ENCODE measurements at places on chromosomes 7 and 10.

- DNase-seq: no peak
Measured at GRCh38 chr7:67619175-67619574, 622.5 kb downstream of the TYW1 start.

DNA sequence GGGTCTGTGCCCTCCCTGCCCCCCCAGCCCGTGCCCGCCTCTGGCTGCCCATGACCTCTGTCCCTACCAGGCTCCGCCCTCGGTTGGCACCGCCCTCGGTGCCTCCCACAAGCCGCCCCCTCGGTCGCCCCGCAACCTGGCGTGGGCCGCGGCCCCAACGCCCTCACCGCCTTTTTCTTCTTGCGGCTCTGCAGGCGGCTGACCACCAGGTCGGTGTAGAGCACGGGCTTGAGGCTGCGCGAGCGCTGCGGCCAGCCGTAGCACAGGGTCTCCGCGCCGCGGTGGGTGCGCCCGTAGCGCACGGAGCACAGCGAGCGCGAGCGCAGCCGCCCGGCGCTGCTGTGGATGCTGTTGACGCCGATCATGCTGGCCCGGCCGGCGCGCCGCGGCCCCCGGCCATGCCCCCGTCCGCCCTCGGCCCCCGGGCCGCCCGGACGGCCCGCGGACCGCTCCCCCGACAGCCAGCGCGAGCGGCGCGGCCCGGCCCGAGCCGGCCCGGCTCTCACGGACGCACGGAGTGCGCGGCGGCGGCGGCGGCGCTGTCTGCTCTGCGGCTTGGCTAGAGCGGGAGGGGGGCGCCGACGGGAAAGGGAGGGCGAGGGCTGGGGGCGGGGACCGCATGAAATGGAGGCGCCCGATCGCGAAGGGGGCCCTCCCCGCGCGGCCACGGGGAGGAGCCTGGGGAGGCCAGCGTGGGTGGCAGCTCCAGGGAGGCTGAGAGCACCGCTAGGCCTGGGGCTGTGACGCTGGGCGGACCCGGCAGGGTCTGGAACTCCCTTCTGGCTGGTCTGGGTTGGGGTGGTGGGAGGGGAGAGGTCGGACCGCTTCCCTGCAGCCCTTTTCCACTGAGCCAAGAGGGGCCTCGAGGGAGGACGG, 9.6 kb downstream of the PSD start:
- no peak for DNase-seq

DNA sequence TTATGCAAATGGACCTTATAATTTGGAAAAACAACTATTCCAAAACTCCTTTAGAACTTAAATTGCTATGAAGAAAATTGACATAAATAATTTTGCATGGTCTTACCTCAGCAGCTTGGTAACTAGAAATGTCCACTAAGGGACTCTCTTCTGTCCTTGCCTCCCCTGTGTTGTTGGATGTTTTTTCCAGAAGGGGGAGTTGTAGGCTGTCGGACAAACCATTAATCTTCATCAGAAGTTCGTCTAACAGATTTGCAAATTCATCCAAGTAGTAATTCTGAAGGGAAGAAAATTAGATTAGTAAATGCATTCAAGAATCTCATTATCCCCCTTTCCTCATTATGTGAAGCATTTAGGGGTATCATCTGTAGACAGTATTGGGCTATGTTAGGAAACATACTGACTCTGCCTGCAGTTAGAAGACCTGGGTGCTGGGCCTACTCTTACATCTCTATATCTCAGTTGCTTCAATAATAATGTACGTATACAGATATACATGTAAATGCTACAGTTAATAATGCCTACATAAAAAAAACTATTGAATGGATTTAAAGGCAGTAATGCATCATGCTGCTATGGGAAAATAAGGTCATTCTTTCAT, 155.6 kb downstream of the PKD1L1 start:
- DNase-seq: no peak

GRCh38 chr10:52226197-52226847, 87.8 kb upstream of the DKK1 start:
- DNase-seq: peak; percentile 52

GRCh38 chr7:153942036-153942435, 110.2 kb upstream of the DPP6 start:
- no peak for DNase-seq

- no peak for DNase-seq
Measured at GRCh38 chr10:69351589-69351988, 65.1 kb downstream of the TACR2 start.

GRCh38 chr10:78462176-78462575, 428.5 kb downstream of the RPS24 start:
- DNase-seq: no peak

- DNase-seq: no peak
Measured at GRCh38 chr7:156257904-156258303, 382.7 kb upstream of the RNF32 start.

- no peak for DNase-seq
Measured at GRCh38 chr7:116509982-116510579, 10.5 kb downstream of the CAV2 start.

DNA sequence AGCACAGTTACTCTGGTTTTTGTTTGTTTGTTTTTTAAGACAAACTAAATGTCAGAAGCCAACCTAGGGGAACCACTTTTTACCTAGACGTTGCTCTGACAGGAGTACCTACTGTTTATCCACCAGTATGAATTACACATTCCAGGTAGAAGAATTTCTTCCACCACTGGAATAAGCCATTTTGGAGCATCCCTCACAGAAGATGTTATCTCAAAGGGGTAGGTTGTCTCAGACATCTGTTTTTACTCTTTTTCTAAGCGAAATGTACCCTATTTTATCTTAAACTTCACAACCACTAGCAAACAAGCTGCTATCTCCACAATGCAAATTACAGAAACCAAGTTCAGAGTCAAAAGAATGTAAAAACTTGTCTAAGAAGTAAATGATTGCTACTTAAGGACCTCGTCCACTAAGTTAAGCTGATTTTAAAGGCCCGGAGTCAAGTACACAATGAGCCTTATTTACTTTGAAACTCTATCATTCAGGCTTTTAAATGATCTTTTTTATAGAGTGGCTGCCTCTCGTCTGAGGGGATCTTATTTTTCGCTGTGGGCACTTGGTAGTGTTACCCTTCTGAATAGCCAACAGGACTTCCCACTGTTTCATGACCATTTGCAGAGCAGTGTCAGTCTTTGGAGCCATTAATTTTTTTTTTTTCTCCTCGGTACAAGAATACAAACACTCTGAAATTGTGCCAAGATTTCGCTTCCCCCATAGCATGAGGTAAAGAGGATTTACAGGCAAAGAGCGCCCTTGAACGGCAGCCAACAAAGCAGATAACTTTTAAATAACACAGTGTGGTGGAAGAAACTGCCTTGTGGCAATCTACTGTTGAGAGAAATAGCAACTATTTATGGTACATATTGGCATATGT, 15.7 kb upstream of the ARMC3 start:
- DNase-seq: peak; percentile 56

GRCh38 chr7:3029138-3029537, 14.5 kb downstream of the CARD11 start:
- DNase-seq: no peak

GRCh38 chr7:108402865-108403264, 53.4 kb downstream of the NRCAM start:
- peak; percentile 37 for DNase-seq

GRCh38 chr10:31456468-31456867, 137.5 kb downstream of the ZEB1 start:
- no peak for DNase-seq

- DNase-seq: no peak
Measured at GRCh38 chr10:125567529-125567928, 115.4 kb downstream of the TEX36 start.

- no peak for DNase-seq
Measured at GRCh38 chr7:43868181-43868580, 1.1 kb downstream of the MRPS24 start.

DNA sequence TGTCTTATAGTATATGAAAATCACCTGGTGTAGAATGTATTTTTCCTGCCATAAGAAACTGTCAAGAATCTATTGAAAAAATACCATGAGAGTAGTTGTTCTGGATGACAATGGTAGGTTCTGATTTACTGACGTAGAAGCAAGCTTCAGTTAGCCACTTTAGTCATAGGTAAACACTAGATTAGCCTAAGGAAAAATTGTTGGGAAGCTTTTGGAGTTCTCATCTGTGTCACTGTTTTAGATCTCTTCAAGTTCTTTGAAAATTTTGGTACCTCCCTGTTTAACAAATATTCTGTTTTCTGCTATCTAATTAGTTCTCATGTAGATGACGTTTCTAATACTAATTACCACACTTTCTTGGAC, 131.8 kb downstream of the ADK start:
- DNase-seq: no peak

DNA sequence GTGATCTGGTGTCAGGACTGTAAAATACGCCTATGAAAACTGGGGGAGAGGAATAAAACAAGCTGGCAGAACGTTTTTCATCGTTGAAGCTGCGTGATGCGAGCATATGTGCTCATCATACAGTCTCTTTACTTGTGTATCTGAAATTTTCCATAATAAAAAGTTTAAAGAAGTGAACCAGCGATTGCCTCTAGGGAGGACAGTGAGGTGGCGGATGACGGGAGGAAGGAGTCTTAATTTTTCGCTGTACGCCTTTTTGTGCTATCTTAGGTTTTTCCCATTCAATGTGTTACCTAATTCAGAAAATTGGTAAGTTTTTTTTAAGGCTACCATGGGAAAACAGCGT, 891 bp upstream of the WAPL start:
- DNase-seq: no peak

DNA sequence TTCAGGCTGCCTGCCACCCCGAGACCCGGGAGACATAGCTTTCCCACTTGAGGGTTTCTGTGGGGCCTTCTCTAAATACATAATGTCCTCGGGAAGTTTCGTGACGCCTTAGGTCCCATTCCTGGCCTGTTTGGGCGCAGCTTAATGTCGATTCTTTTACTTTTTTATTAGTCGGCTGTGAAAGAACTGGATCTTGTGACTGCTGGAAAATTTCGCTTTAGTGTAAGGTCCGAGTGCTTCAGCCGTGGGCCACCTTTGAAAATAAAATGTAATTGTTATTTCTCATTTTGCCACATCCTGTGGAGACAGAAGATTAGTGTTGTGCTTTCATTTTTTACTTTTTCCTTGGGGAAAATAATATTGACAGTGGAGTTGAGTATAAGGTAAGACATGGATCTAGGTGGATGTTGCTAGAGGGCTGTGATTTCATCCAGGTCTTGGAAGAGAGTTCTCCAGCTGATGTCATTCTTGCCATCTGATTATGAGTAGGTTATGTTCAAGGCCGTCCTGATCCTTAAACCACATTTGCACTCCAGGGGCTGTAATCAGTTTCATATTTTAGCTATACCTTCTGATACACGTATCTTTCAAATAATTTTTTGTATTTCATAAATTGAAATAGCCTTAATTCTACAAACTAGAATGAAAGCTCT, 830 bp downstream of the RAB18 start:
- peak; percentile 28 for DNase-seq

GRCh38 chr7:24233386-24233785, 50.6 kb upstream of the NPY start:
- no peak for DNase-seq

- DNase-seq: peak; percentile 19
Measured at GRCh38 chr10:30553626-30554439, 75.7 kb downstream of the LYZL2 start.

GRCh38 chr7:130989101-130989795, 255.2 kb upstream of the KLF14 start:
- no peak for DNase-seq

DNA sequence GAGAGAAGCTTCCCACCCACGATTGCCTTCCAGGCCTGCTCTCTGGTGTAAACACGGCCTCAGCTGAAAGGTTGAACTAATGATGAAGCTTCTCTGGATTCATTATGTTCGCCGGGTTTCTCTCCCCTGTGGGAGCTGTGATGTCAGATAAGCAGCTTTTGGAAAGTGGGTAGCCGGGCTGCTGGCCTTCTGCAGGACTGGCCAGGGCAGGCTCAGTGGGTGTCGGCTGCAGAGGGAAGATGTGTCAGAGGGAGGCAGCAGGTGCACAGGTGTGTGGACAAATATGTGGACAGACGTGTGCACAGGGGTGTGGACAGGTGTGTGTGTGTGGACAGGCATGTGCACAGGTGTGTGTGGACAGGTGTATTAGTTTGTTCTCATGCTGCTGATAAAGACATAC, 28.5 kb upstream of the PSMG3 start:
- no peak for DNase-seq

- no peak for DNase-seq
Measured at GRCh38 chr7:13359656-13360055, 629.8 kb downstream of the ETV1 start.

DNA sequence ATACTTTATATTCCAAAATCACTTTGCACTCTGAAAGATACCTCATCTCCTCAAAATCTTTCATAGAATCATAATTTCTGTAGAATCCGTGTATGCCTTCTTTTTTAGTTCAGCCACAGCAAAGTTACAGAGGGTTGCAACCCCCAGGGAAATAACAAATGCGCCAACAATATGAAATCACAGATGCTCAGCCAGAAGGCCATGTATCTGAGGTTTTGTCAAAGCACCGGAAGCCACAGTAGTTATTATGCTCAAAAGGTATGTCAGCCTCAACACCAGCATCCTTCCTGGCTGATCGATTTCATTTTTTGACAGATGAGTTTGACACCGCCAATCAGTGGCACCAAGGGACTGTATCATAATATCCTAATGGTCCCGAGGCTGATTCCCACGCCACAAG, 204.1 kb downstream of the KCNMA1 start:
- DNase-seq: no peak

DNA sequence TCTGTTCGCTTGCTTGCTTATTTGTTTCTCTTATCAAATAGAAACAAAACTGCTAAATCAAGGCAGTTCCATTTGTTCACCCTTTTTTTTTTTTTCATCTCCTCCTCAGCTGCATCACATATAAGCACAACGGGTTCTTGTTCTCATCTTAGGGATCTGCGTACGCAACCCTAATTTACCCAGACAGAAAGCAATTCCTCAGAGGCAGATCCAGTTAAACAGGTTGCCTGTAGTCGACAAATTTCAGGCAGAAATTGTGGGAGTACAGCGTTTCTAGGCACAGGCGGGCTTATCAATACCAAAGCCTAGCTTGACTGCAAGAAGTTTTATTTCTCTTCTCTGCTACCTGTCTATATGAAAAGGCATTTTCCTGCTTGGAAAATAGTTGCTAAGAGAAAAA, 565.4 kb downstream of the NXPH1 start:
- DNase-seq: no peak

DNA sequence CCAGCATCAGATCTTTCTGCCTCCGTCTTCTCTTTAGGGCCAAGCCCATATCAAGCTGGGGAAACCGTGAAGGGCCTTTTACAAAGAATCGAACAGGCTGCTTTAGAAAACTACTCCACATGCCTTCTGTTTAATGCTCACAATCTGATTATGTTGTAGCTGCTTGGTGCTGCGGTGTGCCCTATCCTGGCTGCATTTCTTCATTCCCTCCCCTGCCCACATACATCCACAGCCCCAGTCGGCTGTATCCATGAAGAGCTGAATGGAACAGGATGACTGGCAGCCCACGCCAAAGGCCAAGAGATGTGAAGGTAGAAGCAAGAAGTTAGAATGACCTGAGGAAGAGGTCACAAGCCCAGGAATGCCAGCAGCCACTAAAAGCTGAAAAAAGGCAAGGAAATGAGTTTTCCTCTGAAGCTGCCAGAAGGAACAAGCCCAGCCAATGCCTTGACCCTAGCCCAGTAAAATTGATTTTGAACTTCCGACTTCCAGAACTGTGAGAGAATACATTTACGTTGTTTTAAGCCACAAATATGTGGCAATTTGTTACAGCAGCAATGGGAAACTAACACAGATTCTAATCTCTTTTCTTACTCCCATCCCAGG, 22.2 kb downstream of the TAS2R41 start:
- DNase-seq: no peak

- DNase-seq: peak; percentile 84
Measured at GRCh38 chr10:13816195-13816925, 229.6 kb downstream of the PRPF18 start.

Measured in astrocyte of the spinal cord (primary cell).